Stimulated activated CD4-positive, alpha-beta T cell treated with anti-CD3 and anti-CD28 coated beads, TNF-alpha, amount 100 ng/mL, for 1 hour (primary cell): ENCODE measurements at places on chromosomes 16 and 17.

DNA sequence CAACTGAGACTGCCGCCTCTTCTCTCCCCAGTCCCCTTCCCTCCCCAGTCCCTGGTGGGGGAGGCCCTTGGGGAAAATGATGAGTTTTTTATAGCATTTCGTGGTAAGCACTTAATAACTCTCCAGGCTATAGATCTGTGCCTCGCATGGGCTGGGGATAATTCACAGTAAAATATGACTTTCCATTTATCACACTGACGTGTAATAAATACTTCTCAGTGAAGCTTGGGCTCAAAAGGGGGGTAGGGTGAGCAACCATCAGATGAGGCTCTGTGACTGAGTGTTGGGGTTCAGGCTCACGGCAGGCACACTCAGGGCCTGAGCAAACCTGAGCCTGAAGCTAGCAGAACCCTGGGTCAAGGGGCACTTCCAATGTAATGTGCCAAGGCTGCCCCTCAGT is 101.6 kb downstream of the CCT6B start:
- no peak for DNase-seq

DNA sequence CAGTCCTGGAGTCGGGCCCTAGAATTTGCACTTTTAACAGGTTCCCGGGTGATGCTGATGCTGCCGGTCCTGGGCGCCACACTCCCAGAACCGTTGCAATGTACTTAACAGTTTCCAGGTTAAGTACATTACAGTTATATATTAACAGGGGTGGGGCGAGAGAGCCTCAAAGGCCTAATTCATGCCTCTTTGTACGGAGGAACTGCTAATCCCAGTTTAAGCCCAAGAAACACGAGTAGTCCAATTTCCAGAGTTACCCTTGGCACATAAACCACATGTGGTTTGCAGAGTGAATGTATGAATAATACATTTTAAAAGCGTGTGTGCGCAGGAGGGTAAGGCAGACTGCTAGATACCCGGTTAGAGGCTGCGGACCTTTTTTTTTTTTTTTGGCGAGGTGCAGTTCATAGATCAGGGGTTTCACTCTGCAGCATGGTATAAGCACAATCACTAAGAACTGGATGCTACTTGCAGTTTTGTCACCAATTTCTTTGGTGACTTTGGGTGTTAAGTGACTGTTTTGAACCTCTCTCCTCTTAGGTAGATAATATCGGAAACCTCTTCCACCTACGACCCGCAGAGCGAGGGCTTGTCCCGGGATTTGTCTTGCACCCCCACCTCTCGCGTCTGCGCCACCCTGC is 713 bp downstream of the COX11 start:
- DNase-seq, result no peak

DNA sequence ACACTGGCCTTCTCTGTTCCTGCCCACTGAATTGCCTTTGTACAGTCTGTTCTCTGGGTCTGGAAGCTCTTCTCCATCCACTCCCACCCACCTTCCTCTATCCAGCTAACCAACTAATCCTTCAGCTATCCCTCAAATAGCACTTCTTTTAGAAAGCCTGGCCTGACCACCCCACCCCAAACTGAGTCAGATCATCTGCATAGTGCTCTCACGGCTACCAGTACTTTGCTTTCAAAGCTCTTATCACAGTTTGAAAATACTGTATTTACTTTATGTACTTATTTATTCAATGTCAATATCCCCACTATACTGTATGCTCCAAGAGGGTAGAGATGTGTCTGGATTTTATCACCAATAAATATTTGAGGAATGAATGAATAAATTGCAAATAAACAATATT is 4.5 kb upstream of the CLDN7 start:
- DNase-seq, result no peak

- DNase-seq, result no peak
These were observed 933.6 kb upstream of the CDH8 start for GRCh38 chr16:62969711-62970318.

DNA sequence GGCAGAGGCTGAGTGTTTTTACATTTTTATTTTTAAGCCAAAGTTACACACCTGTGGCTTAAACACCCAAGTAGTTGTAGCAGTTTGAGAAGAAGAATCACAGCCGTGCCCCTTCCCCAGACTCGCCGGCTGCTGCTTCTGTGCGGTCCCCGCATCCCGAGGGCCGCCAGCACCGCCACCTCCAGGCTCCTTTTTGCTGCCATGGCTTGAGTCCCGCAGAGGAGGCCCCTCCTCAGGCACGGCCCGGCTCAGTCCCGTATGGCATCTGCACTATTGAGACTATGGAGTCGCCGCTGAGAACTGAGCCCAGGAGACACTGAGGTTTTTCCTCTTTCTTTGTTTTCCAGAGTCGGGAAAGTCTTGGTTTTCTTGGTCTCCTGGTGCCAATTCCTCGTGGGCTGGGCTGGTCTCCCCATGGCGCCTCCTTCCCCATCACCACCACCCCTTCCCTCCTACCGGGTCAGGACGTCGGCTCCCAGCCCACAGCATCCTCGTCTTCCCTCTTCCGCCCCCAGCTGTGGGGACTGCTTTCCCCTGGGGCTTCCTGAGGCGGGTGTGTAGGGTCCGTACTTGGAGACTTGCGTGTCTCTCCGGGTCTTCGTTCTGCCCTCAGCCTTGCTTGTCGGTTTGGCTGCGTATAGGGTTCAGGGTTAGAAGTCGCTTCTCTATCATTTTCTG is 32.6 kb upstream of the CDH15 start:
- DNase-seq, result no peak
